B cell (primary cell): ENCODE measurements at places on chromosomes 16 and 17. TPM values are rescaled to one million over a fixed set of nuclear protein-coding genes. Genes with fewer than 3 reads are reported as not detected.
A peak's percentile ranks its signal among the peaks of the same experiment; 100 is the strongest.

Gene QPRT
- total RNA-seq: 0.22 and 0.24 TPM in 2 replicates

Gene PPY
- not detected in 2 replicates for total RNA-seq

- no peak overlapping the region for H3K27ac ChIP-seq
- H3K4me3 ChIP-seq: no peak overlapping the region
- H3K4me1 ChIP-seq: no peaks in the 10 kb centered on the region
- H3K36me3 ChIP-seq: no peaks in the 10 kb centered on the region
Observed at GRCh38 chr16:28255838-28256237, 36.5 kb upstream of the SBK1 start.

- DNase-seq: no peak
- no peak overlapping the region for H3K4me3 ChIP-seq
- H3K27me3 ChIP-seq: no peaks in the 10 kb centered on the region
- no peaks in the 10 kb centered on the region for H3K4me1 ChIP-seq
Observed at GRCh38 chr16:88295671-88296436, 86.9 kb upstream of the ZNF469 start.

- no peak overlapping the region for H3K4me3 ChIP-seq
- H3K4me1 ChIP-seq: no peaks in the 10 kb centered on the region
- DNase-seq: no peak
- H3K27ac ChIP-seq: no peak overlapping the region
- H3K27me3 ChIP-seq: no peaks in the 10 kb centered on the region
Observed at GRCh38 chr17:76008630-76009425, 8.2 kb downstream of the CDK3 start.

Gene SARM1
- total RNA-seq: 28.0 and 32.8 TPM in 2 replicates

- H3K4me3 ChIP-seq: peak within 1 kb of the TSS; percentile 82
- H3K36me3 ChIP-seq: peaks cover 7% of the 10 kb centered on the region
- H3K4me1 ChIP-seq: peaks cover 15% of the 10 kb centered on the region
- peak within 1 kb of the TSS; percentile 67 for H3K27ac ChIP-seq
- peak; percentile 95 for DNase-seq
- peaks cover 19% of the 10 kb centered on the region for H3K27me3 ChIP-seq
Observed at GRCh38 chr16:82169861-82170845, at the start of gene MPHOSPH6. TSS of gene MPHOSPH6 (minus strand) at chr16:82170224. CDS start at chr16:82170175, 49 bp downstream.

GRCh38 chr16:88498576-88499208 lies 45.6 kb downstream of the ZFPM1 start:
- no peaks in the 10 kb centered on the region for H3K4me1 ChIP-seq
- no peak overlapping the region for H3K27ac ChIP-seq
- no peaks in the 10 kb centered on the region for H3K36me3 ChIP-seq
- no peak for DNase-seq

- H3K4me1 ChIP-seq: no peaks in the 10 kb centered on the region
- no peaks in the 10 kb centered on the region for H3K27me3 ChIP-seq
- no peak overlapping the region for H3K27ac ChIP-seq
- no peaks in the 10 kb centered on the region for H3K36me3 ChIP-seq
Observed at GRCh38 chr17:16250635-16251034, 33.6 kb downstream of the PIGL start.

DNA sequence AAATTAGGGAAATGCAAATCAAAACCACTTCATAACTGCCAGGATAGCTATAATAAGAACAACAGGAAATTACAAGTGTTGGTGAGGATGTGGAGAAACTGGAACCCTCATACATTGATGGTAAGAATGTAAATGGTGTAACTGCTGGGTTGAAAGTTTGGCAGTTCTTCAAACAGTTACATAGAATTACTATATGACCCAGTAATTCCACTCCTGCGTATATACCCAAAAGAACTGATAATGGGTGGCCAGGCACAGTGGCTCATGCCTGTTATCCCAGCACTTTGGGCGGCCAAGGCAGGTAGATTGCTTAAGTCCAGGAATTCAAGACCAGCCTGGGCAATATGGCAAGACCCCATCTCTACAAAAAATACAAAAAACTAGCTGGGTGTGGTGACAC lies 4.5 kb upstream of the CMTM4 start:
- H3K27me3 ChIP-seq: peaks cover 14% of the 10 kb centered on the region
- DNase-seq: no peak
- no peaks in the 10 kb centered on the region for H3K36me3 ChIP-seq
- no peak overlapping the region for H3K4me3 ChIP-seq
- peaks cover 6% of the 10 kb centered on the region for H3K4me1 ChIP-seq

- peaks cover 15% of the 10 kb centered on the region for H3K4me1 ChIP-seq
- H3K27me3 ChIP-seq: no peaks in the 10 kb centered on the region
- peaks cover 13% of the 10 kb centered on the region for H3K36me3 ChIP-seq
- H3K4me3 ChIP-seq: no peak overlapping the region
- no peak overlapping the region for H3K27ac ChIP-seq
- DNase-seq: no peak
Observed at GRCh38 chr17:63558441-63558840, 8.2 kb downstream of the DCAF7 start.

DNA sequence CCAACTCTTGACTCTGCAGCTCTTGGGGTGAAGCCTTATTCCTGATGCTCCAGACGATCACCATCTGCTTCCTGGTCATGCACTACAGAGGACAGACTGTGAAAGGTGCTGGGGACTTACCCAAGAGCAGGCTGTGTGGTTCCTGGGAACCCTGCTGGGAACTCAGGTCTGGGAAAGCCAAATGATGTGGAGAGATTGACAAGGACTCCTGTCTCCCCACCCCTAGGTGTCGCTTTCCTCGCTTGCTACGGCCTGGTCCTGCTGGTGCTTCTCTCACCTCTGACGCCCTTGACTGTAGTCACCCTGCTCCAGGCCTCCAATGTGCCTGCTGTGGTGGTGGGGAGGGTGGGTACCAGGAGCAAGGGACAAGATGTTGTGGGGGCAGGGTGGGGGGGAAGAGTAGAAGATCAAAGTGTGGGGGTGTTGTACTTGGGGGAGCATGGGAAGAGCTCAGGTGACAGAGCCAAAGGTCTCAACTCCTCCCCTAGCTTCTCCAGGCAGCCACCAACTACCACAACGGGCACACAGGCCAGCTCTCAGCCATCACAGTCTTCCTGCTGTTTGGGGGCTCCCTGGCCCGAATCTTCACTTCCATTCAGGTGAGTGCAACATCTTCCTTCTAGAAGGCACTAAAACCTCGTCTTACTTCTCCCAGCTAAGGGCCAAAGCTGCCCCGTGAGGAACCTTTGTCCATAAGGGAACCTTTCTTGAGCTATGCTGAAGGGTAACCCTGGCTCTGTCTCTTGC lies 3.0 kb downstream of the SOX15 start:
- H3K4me1 ChIP-seq: peaks cover 24% of the 10 kb centered on the region
- no peak for DNase-seq
- no peak overlapping the region for H3K4me3 ChIP-seq
- no peaks in the 10 kb centered on the region for H3K36me3 ChIP-seq
- H3K27ac ChIP-seq: no peak overlapping the region
- H3K27me3 ChIP-seq: no peaks in the 10 kb centered on the region

GRCh38 chr17:71342737-71343136 lies 778.1 kb upstream of the SOX9 start:
- DNase-seq: no peak
- H3K27ac ChIP-seq: no peak overlapping the region
- H3K27me3 ChIP-seq: no peaks in the 10 kb centered on the region

- no peaks in the 10 kb centered on the region for H3K27me3 ChIP-seq
- peaks cover 3% of the 10 kb centered on the region for H3K36me3 ChIP-seq
- DNase-seq: no peak
- no peak overlapping the region for H3K4me3 ChIP-seq
Observed at GRCh38 chr17:17877529-17878358, 41.0 kb upstream of the SREBF1 start.

- H3K4me3 ChIP-seq: no peak within 1 kb of the TSS
- H3K4me1 ChIP-seq: no peaks in the 10 kb centered on the region
- no peak for DNase-seq
- no peaks in the 10 kb centered on the region for H3K36me3 ChIP-seq
- no peak within 1 kb of the TSS for H3K27ac ChIP-seq
Observed at GRCh38 chr16:75726390-75726789, at the start of gene CPHXL. TSS of gene CPHXL (minus strand) at chr16:75726490. CDS start at chr16:75726442, 48 bp downstream.

- no peak for DNase-seq
- no peak overlapping the region for H3K4me3 ChIP-seq
- no peak overlapping the region for H3K27ac ChIP-seq
- H3K36me3 ChIP-seq: no peaks in the 10 kb centered on the region
Observed at GRCh38 chr16:57270221-57271062, 14.0 kb downstream of the PLLP start.

DNA sequence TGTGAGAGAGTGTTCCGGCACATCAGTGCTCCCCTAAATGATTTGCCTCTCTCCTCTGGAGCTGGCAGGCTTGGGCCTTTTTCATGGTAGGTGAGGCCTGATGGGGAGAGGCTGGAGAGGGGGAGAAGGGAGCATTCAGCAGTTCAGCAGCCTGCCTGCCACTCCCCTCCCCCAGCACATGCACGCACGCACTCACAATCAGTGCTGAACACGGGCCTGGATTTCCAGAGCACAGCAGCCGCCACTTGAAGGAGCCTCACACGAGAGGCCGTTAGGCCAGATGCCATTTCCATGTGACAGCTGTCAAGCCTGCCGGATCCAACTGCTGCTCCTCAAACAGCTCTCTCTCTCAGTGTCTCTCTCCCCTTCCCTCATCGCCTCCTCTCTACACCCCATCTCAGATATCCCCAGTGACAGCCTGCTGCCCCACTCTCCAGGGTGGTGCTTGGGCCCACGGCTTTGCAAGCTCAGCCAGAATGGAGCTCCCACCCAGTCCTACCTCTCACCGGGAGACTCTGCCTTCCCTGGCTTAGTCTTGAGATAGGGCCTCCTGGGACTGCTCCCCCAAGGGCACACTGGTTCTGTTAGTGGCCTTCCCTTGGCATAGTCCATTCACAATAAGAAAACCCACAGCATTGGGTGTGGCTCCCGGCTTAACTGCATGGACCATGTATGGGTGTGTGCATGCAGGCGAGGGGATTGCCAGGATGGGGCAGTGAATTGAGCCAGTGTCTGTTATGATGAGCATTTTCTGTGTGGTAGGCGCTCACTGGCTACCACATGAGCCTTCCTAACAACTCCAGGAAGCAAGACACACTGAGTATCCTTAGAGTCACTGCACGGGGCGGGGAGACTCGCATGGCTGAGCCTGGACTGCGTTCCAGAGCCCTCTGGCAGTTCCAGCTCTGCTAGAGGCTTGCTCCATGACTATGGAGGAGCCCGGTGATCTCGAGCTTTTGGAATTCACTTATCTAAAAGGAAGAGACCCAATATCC lies 226.2 kb downstream of the CCDC182 start:
- no peak for DNase-seq
- no peak overlapping the region for H3K27ac ChIP-seq
- no peak overlapping the region for H3K4me3 ChIP-seq
- no peaks in the 10 kb centered on the region for H3K27me3 ChIP-seq

GRCh38 chr17:76237859-76238313 lies 2.4 kb downstream of the RNF157 start:
- no peak for DNase-seq
- peaks cover 30% of the 10 kb centered on the region for H3K27me3 ChIP-seq
- peaks cover 21% of the 10 kb centered on the region for H3K4me1 ChIP-seq
- H3K36me3 ChIP-seq: no peaks in the 10 kb centered on the region

DNA sequence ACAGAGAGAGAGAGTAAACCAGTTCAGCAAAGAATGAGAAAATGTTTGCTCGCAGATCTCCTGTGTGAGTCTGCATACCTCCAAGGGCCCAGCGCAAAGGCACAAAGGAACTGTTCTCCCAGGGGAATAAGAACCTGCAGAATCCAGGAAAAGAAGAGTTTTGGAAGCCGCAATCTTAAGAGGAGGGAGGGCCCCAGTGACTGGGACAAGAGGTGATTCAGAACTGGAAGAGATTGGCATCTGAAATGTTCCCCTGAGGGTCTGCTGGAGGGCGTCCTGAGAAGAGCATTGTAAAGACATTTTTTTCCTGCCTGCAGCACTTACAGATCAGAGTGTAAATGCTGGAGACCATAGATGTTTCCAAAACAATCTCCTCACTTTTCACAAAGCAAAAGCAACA lies 6.1 kb downstream of the ATMIN start:
- H3K4me3 ChIP-seq: no peak overlapping the region
- DNase-seq: no peak
- H3K27ac ChIP-seq: no peak overlapping the region
- peaks cover 7% of the 10 kb centered on the region for H3K4me1 ChIP-seq
- peaks cover 3% of the 10 kb centered on the region for H3K36me3 ChIP-seq
